ENCODE measurements at places on chromosomes 11 and 22.

DNA sequence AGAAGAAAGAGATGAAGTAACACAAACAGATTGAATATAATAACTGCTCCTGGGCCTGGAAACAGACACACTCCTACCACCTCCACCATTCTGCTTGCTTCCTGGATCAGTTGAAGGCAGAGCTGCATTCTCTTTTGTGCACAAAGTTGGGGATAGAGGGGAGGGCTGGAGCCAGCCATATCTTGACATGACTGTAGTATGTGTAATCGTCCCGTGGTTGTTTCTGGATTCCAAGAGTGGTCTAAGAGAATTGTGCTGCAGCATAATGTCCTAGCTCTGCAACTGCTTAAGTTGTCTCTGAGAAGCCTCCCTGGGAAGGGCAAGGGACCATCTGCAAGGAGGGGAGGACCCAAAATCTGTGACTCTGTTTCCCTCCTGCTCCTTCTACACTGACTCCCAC is 3.2 kb downstream of the CRY2 start:
- DNase-seq = no peak

- no peak for DNase-seq
Measured at GRCh38 chr11:65556470-65557279, 1.5 kb downstream of the LTBP3 start.

DNA sequence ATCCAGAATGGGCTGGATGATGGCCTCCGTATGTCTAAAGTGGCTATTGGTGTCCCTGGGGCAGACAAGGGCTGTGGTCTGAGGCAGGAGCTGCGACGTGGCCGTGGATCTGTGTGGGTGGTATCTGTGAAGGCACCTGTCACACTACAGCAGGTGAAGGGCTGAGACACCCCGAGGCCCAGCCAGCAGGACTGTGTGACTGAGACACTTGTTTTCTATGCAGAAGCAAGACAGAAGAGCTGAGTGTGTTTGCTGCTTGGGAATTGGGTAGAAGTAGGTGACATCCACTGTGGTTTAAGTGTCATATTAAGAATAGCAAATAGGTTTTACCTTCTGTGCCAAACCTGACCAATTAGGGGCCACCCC is 35.0 kb downstream of the AMPD3 start:
- DNase-seq = no peak

GRCh38 chr11:79308429-79308828 is 132.4 kb downstream of the TENM4 start:
- no peak for DNase-seq

DNA sequence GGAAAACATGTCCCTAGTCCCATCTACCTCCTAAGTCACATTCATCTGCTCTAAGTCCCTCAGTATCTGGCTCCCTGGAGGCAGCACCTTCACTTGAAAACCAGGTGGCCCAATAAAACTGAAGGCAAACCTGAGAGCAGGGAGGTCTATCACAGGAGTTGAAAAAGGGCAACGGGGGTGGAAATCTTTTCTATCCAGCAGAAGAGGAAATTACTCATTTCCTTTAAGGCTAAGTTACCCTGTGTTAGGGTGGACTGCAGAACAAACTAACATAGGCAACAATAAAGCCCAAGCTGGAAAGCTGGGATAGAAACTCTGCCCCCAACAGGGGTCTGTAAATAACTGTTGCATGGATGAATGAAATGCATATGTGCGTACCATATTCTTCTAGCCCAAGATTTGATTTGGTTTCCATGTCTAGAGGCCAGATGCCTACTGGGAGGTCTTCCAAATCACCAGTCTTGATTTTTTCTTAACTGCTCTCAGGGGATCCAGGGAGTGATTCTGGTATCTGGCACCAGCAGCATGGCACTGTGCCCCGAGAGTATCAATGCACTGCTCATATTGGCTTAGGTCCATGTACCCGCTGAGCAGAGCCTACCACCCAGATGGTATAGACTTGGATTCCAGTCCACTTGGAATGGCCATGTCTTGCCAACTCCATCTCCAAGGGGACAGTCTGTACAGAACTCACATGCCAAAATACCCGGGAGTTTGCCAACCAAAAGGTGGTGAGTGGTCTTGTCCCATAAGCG is 350.0 kb upstream of the NCAM1 start:
- no peak for DNase-seq
